ENCODE measurements at places on chromosomes 13 and 19.
A peak's percentile ranks its signal among the peaks of the same experiment; 100 is the strongest.

GRCh38 chr13:99058527-99059495 is 80.9 kb upstream of the DOCK9 start:
- DNase-seq = no peak

DNA sequence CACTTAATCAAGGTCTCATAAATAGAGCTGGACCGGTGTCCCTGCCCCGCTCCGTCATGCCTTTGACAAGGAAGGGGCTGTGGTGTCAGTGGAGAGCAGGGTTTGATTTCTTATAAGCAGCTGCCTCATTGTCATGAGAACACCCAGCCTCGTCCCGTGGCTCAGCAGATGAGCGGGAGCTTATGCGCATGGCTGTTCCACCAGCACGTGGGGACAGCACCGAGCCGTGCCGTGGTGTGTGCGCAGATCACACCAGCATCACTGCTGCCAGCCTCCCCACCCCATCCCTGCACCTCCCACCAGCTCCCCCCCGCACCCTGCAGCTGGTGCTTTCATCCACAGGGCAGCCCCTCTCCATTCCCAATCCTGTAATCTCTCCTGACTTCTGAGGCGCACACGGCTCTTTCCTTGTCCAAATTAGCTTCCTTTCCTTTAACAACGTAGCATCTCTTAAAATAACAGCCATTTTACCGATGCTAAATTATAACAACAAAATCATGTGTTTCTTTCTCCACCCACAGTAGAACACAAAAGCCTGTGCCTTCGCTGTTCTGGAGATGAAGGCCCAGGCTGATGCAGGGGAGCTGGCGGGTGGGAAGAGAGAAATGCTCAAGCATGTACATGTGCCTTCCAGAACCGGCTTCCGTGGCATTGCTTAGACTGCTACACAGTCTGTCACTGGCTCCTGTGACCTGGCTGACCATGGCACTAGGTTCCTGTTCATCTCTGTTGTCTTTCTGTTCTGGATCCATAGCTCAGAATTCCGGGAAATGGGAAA is 96.8 kb downstream of the RAB20 start:
- DNase-seq = no peak

- DNase-seq = peak; percentile 13
Measured at GRCh38 chr13:90746230-90746629, 601.3 kb upstream of the MIR17HG start.

DNA sequence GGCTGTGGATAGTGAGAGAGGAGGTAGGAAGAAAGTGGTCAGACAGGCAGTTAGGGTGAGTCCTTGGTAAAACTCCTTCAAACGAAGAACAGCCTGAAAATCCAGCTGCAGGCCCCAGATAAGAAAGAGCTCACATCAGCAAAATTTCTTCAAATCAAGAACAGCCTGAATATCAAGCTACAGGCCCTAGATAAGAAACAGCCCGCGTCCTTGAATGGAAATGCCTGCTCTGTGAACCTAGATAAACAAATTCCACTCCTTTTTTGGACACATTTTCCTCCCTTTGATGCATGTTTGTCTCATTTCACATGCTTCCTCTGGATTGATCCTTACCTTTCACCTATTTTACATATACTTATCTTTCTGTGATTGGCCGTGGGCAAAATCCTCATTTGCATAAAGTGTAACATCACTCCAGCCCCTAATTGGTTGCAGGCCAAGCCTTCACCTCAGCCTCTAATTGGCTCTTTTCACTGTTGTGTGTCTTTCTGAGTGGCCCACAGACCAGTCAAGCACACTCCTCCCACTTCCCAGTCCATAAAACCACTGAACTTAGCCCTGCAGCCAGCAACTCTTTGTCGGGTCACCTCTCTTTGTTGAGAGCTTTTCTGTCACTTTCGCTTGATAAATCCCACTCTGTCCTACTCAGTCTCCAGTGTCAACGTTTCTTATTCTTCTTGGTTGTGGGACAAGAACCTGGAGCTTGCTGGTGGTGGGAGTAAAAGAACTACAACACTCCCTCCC is 6.0 kb upstream of the SULT2A1 start:
- no peak for DNase-seq

DNA sequence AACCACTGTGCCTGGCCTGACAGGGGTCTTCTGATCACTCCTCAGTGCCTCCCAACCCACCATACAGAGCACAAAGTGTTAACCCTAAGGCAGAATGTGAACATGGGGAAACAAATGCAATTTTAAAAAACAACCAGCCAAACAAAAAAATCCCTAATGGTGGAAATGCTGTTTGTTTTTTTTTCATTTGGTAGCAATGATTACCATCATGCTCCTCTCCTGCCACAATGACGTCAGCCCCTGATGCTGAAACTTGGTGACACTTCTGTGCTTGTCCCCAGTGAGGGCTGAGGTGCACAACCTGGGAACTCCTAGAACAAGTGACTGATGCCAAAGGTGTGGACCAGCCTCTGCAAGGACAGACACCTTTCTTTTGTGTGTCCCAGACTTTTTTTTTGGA is 4.0 kb upstream of the TSPAN16 start:
- DNase-seq = no peak

- no peak for DNase-seq
Measured at GRCh38 chr13:36912973-36913372, 7.1 kb downstream of the SMAD9 start.

DNA sequence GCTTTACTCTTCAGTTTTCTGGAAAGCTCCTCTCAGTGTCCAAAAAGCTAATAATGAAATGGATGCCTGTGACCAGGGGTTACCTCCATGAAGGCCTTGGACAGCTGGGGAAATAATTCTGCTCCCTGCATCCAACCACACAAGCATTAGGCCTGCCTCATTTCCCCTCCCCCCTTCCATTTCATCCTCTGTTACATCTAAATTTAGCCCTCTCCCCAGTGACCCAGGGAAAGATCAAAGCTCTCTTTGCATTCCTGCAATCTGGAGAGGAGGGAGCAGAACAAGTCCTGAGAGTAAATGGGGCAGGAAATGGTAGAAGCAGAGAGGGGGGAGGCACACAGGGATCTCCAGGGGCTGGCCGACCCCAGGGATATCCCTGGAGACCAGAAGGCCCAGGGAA is 452.7 kb downstream of the TSHZ3 start:
- peak; percentile 45 for DNase-seq

- DNase-seq = no peak
Measured at GRCh38 chr19:38209671-38210457, 14.2 kb downstream of the DPF1 start.

DNA sequence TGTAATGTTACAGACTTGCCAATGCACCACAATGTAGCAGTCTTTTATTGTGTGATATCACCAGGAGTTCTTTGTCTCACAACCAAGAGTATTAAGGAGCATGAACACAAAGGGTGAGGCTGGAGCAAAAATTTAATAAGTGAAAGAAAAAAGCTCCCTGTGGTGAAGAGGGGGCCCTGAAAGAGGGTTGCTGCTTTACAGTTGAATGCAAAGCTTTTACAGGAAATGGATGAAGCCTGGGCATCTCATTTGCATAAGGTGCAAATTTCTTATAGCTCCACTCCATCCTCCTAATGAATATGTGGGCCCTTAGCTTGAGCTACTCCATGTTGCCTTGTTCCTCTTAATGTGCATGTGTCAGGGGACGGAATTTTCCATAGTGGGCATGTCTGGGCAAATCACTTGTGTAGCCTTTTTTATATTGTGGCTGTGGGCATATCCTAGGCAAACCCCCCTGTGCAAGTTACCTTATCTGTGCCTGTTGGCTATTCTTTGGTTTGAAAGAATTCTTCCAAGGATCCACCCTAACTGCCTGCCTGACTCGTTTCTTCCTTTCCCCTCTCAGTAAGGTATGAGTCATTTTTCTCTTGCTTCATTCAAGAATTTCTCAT is 45.3 kb upstream of the TRPC4 start:
- DNase-seq = no peak

DNA sequence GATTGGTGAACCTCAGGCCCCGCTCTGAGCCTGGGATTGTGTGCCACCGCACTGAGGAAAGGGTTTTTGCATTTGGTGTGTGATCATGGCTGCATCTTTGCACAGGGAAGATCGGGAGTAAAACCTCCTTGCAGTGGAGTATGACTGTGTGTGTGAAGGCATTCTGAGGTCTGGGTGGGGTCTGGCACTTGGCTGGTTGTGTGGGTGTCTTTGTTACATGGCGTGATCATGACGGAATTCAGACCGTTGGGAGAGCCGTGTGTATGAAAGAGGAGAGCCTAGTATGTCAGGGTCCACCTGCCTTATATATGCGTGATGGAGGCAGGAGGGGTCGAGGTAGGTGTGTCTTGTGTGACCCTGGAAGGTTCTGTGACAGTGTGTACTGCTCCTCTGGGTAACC is 740 bp upstream of the BEST2 start:
- no peak for DNase-seq

GRCh38 chr19:52039169-52039568 is 9.5 kb downstream of the ZNF432 start:
- DNase-seq = no peak

- no peak for DNase-seq
Measured at GRCh38 chr13:23777575-23777870, 111.7 kb downstream of the MIPEP start.

GRCh38 chr19:55303477-55303876 is 19.7 kb downstream of the BRSK1 start:
- DNase-seq = no peak

DNA sequence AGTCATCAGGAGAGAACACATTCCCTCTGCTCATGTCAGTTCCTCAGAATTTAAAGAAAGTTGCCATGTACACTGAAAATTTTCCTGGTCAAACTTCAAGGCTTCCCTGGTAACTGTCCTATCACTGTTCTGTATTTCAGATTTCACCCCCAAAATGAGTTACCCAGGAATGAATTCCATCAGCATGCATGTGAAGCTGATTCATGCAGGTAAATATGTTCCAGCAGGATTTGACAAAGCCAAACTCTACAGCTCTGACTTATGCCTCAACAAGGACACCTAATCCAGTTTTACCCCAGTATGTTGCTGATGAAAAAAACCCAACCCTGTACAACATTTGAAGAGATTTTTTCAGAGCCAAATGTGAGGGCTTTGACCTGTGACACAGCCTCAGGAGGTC is 21.5 kb downstream of the LIG4 start:
- DNase-seq = no peak

DNA sequence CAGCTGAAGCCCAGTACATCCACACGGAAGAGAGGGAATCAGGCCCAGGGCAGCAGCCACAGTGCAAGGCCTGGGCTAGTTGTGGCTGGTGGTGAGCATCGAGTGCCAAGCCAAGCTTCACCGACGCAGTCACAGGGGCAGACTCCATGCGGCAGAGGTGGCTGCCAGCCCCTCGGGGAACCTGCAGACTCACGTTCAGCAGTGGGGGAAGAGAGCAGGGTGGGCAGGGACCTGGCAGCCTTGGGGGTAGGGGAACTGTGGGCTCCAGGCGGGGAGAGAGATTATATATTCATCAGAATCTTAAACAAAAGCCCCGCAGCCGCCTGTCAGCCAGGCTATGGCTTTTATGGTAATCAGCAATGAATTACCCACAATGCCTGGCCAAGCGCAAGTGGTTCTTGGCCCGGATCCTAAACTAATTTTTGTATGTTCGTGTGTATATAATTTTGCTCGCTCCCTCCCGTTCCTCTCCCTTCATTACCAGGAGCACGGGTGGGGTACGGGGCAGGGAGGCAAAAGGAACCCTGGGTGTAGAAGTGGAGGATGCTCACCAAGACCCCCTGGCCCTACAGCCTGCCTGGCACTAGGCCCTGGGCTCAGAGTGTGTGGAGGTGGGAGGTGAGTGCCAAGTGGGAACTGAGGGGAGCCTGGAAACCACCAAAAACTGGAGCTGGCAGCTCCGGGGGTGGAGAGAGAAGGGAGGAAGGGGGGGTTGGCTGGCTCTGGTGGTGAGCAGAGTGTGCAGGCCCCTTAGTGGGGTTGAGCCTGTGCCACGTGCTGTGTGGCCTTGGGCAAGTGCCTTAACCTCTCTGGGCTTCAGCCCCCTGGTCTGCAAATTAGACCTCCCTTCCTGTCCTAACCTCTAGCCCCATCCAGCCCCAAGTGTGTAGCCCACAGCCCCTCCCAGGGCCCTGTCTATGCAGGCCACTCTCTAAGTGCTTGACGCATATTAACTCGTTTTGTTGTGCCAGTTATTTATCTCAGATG is 31.9 kb downstream of the PTPRS start:
- DNase-seq = no peak
